ENCODE measurements at places on chromosomes 2 and 18. TPM values are rescaled to one million over a fixed set of nuclear protein-coding genes. Genes with fewer than 3 reads are reported as not detected.

- no peak for DNase-seq
Measured at GRCh38 chr18:12325726-12326245, 17.7 kb downstream of the TUBB6 start.

The SGPP2 gene
- total RNA-seq: not detected

GRCh38 chr2:234003972-234004617 lies 46.4 kb upstream of the SPP2 start:
- peak; percentile 95 for DNase-seq

The ALPI gene
- total RNA-seq: not detected

- DNase-seq: peak; percentile 91
Measured at GRCh38 chr2:37886745-37887144, 38.3 kb upstream of the RMDN2 start.

Measured in osteoblast (primary cell).